ENCODE measurements at places on chromosomes 16 and 17.
A peak's percentile ranks its signal among the peaks of the same experiment; 100 is the strongest.

DNA sequence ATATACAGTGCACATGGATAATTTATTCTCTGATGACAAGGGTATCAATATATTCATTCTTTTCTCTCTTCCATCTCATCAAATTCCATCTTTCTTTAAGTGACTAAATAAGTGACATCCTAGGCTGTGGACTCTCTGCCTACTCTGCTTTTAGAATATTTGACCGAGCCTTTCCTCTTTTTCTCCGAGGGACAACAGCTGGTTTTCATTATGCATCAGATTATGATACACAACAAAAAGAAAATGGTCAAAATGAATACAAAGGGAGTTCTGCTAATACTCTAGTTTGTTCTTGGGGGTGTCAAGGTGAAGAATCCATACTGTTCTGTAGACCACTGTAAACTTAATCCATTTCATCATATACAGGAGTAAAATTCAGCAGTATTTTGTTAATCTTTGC lies 942.6 kb downstream of the KCNJ2 start:
- no peak for DNase-seq

GRCh38 chr17:15194859-15195277 lies 70.3 kb downstream of the PMP22 start:
- peak; percentile 76 for DNase-seq

GRCh38 chr17:226108-227077 lies 44.9 kb upstream of the DOC2B start:
- no peak for DNase-seq

DNA sequence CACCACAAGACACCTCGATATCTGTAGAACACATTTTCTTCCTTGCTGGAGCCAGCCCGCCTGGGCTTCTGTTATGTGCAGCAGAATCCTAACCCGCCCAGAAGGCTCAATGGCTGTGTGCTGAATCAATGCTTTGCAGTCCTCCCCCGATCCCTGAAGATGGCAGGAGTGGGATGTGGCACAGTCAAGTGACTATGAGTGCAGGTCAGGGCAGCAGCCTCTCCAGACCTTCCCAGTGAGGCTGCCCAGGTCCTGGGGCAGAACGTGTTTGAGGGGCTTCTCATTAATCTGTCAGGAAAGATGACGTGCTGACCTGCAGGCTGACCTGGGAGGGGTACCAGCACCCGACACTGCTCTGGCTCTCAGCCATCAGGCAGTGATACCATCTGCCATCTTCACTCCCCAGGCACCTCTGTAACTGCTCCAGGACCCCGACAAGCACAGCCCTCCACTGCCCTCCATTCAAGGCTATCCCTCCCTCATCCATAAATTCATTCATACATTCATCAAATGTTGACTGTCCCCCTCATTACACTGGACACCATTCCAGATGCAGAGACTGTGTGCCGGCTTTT lies 35.2 kb downstream of the LRRC75A start:
- DNase-seq: no peak

- no peak for DNase-seq
Observed at GRCh38 chr17:78272181-78272913, 40.9 kb downstream of the TMEM235 start.

Measured in HFFc6 (cell line).